ENCODE measurements at places on chromosomes 4 and X. TPM values are rescaled to one million over a fixed set of nuclear protein-coding genes. Genes with fewer than 3 reads are reported as not detected.

MMRN1 gene
- not detected for total RNA-seq

SERTM2 gene
- total RNA-seq: not detected

NEXMIF gene
- not detected for total RNA-seq

CCDC120 gene
- total RNA-seq: 5.4 TPM

FDCSP gene
- total RNA-seq: not detected

GDPD2 gene
- total RNA-seq: not detected

GPR82 gene
- total RNA-seq: 0.89 TPM

VEGFD gene
- total RNA-seq: not detected

IL1RAPL1 gene
- total RNA-seq: not detected

ATP2B3 gene
- total RNA-seq: not detected

HS3ST1 gene
- 0.07 TPM for total RNA-seq
